ENCODE measurements at places on chromosomes 3 and 15.

DNA sequence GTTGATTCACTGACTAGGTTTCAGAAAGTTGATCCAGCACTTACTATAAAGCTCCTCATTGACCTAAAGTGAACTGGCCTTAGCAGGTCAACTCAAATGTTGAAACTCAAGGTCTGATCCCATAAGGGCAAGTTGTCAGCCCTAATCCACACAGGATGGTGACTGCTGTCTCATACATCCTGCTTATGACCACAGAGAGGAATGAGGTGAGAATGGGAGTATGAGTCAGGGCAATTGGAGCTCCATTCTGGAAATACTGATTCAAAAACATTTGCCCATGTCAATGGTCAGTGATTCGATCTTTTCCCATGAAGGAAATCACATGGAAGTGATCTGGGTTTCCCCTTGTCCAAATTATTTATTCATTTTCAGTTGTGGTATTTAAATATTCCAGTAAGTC is 78.7 kb downstream of the ZNF385D start:
- DNase-seq: no peak

DNA sequence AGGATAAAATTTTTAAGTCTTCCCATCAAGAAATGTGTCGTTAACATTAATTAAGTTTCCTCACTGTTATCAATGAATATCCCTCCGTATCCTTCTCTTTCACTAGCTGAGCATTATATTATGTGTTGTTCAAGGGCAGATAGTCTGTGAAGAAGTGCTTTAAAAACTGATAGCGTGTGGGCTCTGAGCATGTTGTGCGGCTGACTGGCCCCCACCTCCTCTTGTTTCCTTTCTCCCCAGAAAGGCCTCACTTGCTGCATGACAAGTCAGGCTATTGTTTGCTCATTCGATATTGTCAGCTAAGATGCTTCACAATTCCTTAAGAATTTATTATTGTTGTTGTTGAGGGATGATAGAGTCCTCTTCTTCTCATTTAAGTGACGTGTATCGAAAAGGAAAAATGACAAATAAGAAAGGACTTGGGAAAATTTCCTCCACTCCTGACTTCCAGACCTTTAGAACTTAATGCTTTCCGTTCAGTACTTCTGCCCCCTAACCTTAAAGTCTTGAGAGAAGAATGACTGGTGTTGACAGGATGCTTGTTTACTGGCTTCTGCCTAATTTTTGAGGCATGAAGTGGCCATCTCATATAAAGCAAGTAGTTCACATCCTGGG is 298.3 kb downstream of the LPP start:
- DNase-seq: no peak

DNA sequence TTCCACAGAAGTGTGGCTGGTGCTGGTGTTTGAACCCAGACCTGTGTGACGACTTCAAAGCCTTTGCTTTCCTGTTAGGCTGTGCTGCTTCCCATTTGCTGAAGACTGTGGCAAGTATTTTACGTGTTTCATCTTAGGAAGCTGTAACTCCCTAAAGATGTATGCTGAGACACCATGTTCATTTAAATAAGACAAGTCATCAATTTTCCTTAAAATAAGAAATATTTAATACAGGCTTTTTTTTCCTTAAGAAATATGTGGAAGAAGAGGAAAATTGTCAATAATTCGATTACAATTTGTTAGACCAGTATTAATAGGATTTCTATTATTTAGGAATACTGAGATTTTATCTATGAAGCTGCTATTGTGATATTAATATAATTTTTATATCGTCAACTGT is 58.4 kb downstream of the LMLN start:
- DNase-seq: no peak

- DNase-seq: no peak
These were observed 107.1 kb upstream of the LINGO1 start for GRCh38 chr15:77739591-77740378.

- no peak for DNase-seq
These were observed 10.7 kb downstream of the CCR3 start for GRCh38 chr3:46252980-46253379.

DNA sequence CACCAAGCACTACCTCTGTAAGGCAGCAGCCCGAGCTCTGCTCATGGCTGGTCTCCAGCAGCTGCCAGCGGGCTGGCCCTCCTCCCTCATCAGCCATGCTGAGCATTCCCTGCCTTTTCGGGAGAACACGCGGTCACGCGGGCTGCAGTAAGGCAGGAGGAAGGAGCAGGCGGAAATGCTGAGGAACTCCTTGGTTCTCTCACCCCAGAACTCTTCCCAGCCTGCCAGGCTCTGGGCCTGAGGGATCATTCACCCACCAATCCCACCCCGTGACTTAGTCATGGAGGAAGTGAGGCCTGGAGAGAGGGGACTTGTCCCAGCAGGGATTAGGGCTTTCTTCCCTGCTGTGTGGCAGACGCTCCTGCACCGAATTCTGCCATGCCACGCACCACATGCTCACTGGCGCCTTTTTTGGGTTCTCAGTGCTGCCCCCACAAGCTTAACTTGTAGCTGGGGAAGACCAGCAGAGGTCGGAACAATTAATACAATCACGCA is 42.9 kb upstream of the RPL32 start:
- DNase-seq: no peak

GRCh38 chr3:154926721-154927120 is 153.4 kb upstream of the MME start:
- no peak for DNase-seq

Measured in urinary bladder (tissue), 4 donors.